ENCODE measurements at places on chromosomes 7 and 10. TPM values are rescaled to one million over a fixed set of nuclear protein-coding genes. Genes with fewer than 3 reads are reported as not detected.

The VWA2 gene
- polyA plus RNA-seq, result not detected

The STEAP4 gene
- not detected for polyA plus RNA-seq

The NACAD gene
- 1.5 TPM for polyA plus RNA-seq

The FGF8 gene
- 0.34 TPM for polyA plus RNA-seq

The PDE6C gene
- not detected for polyA plus RNA-seq

The DMBT1 gene
- polyA plus RNA-seq, result not detected

The DPP6 gene
- 0.10 TPM for polyA plus RNA-seq

The EPHB4 gene
- 51.1 TPM for polyA plus RNA-seq

The GATAD1 gene
- polyA plus RNA-seq, result 47.9 TPM

The ADRA2A gene
- polyA plus RNA-seq, result not detected

The ABCB4 gene
- polyA plus RNA-seq, result 0.18 TPM

The CPA4 gene
- 243 TPM for polyA plus RNA-seq

The CYP2E1 gene
- 1.3 TPM for polyA plus RNA-seq

The CYP3A4 gene
- polyA plus RNA-seq, result not detected

The CADPS2 gene
- 0.05 TPM for polyA plus RNA-seq

The OR2A42 gene
- not detected for polyA plus RNA-seq

The SPDYE5 gene
- not detected for polyA plus RNA-seq

The IFIT1 gene
- polyA plus RNA-seq, result 4.4 TPM

The FXYD4 gene
- polyA plus RNA-seq, result not detected

The LRRD1 gene
- 0.03 TPM for polyA plus RNA-seq

The POLR2J3 gene
- 57.6 TPM for polyA plus RNA-seq

The TMEM184A gene
- 1.5 TPM for polyA plus RNA-seq

The CISD1 gene
- polyA plus RNA-seq, result 40.8 TPM

The ZNF804B gene
- polyA plus RNA-seq, result not detected

The ASB10 gene
- polyA plus RNA-seq, result not detected

The OR6V1 gene
- polyA plus RNA-seq, result not detected

The CLDN4 gene
- polyA plus RNA-seq, result 4.6 TPM

The SLC18A3 gene
- polyA plus RNA-seq, result 1.7 TPM

The SFMBT2 gene
- polyA plus RNA-seq, result 0.20 TPM

The C10orf105 gene
- polyA plus RNA-seq, result not detected

The KLF14 gene
- polyA plus RNA-seq, result not detected

The FBXL13 gene
- polyA plus RNA-seq, result 1.1 TPM

The ANKMY2 gene
- 22.4 TPM for polyA plus RNA-seq

The NPFFR1 gene
- not detected for polyA plus RNA-seq

The DKK1 gene
- 372 TPM for polyA plus RNA-seq

The CDNF gene
- 1.2 TPM for polyA plus RNA-seq

The ASIC3 gene
- 4.5 TPM for polyA plus RNA-seq

The GLI3 gene
- polyA plus RNA-seq, result 0.10 TPM

The DYNC1I1 gene
- polyA plus RNA-seq, result 0.05 TPM

The CALY gene
- polyA plus RNA-seq, result 3.3 TPM

The CDHR3 gene
- 7.5 TPM for polyA plus RNA-seq

The EVX1 gene
- polyA plus RNA-seq, result not detected

The MBLAC1 gene
- 4.4 TPM for polyA plus RNA-seq

The RTKN2 gene
- 1.5 TPM for polyA plus RNA-seq

The NUTM2D gene
- 1.5 TPM for polyA plus RNA-seq

The MRC1 gene
- polyA plus RNA-seq, result not detected

The MEOX2 gene
- not detected for polyA plus RNA-seq
